Mucosa of descending colon (tissue), 3 donors: ENCODE measurements at places on chromosomes 4 and X.

DNA sequence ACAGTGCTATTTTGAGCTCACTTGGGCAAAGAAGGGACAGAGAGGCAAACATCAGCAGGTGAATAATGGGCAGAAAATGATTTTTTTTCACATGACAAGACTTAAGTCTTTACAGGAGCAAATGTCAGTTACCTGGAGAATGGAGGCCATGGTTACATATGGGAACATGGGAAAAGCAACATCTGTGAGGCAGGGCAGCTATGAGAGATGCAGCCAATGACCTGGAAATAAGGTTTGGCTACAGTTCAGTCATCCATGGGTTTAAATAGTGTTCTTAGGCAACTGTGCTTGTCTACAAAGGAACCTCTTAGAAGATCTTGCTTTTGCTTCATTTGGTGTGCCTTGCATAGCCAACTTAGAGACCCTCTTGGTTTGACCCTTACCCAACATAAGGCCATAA is 490.2 kb upstream of the LCORL start:
- DNase-seq, result no peak

DNA sequence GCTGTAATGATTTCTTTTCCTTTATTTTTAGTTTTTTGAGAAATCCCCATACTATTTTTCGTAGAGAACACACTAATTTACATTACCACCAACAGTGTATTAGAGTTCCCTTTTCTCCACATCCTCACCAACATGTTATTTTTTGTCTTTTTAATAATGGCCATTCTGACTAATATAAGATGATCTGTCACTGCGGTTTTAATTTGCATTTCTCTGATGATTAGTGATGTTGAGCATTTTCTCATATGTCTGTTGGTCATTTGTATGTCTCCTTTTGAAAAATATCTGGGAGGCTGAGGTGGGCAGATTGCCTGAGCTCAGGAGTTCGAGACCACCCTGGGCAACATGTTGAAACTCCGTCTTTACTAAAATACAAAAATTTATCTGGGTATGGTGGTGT is 30.2 kb downstream of the SPINK2 start:
- no peak for DNase-seq

GRCh38 chr4:42817913-42818312 is 74.6 kb upstream of the GRXCR1 start:
- DNase-seq, result no peak

DNA sequence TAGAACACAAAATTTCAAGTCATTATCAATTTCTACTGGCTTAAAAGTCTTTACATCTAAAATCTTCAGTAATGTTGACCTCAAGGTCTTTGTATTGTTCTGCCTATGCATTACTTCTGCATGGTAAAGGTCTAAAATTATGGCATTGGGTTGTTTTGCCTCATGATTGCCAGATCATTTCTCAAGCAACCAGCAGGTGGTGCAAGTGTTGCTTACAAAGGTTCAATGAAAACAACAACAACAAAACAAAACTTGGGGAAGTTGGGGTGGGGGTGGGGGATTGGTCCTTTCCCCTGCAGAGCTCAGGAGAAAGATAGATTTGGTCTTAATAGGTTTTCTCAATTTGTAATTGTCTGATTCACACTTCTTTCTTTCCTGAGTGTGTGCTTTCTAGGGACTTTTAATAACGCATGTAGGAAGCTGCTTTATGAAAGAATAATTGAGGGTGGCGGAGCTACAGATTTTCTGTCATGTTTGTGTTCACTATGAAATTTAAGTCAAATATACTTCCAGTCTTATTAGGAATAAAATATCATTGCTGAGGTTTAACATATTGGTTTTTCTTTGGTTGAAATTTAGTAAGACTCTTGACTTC is 145.1 kb downstream of the COL4A5 start:
- no peak for DNase-seq

DNA sequence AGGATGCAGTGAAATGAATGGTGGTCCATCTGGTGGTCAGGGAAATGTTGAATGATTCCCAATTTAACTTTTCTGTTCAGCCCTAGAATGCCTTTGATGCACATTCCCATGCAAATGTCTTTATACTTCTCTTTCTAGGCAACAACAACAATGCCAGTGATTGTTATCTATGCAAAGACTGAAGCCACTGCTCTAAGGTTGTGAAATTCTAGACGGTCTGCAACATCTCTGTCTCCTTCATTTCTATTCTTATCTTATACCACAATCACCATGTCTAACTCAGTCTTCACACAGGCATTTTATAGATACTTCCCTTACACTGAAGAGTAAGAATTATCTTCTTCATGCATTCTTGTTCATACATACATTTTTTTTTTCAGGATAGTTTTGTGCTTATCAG is 84.5 kb downstream of the HPGD start:
- no peak for DNase-seq

GRCh38 chr4:145423017-145423708 is 58.5 kb upstream of the SMAD1 start:
- DNase-seq, result no peak

- DNase-seq, result no peak
Measured at GRCh38 chr4:159444678-159445077, 341.8 kb downstream of the RAPGEF2 start.

- no peak for DNase-seq
Measured at GRCh38 chr4:122930862-122931261, 8.5 kb upstream of the NUDT6 start.

DNA sequence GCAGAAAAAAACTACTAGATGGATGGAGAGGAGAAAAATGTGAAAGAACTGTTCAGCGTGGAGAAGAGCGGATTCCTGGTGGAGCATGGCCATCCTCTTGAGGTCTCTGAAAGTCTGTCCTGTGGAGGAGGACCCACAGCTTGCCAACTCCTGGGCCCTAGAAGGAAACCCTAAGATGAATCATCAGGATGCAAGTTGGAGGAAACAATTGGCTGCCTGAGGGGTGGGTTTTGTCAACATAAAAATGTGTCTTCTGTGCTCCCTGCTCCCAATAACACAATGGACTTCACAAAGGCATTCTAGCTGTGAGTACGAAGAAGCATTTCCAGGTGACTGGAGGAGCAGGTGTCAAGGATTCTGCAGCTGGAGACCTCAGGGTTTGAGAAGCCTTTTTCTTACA is 37.2 kb downstream of the CNGA2 start:
- DNase-seq, result no peak

- DNase-seq, result no peak
Measured at GRCh38 chr4:67809502-67809901, 55.3 kb upstream of the GNRHR start.

DNA sequence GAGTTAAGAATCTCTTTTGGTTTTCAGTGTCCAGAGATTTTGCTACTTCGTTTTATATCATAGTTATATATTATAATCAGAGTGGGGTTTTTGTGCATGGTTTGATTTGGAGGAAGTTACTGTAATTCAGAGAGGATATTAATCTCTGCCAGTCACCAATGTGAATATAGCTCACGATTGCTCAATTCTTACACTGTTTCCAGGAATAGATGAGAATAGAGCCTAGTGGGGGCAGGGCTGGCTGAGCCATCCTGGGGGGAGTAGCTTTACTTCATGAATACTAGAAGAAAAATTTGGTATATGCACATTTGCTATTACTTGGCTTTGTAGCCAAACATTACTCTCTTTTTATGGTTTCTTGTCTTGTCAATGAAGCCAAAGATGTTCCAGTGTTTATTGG is 60.9 kb upstream of the TRPC3 start:
- DNase-seq, result no peak

- no peak for DNase-seq
Measured at GRCh38 chr4:62328526-62328925, 1128.4 kb downstream of the ADGRL3 start.

- no peak for DNase-seq
Measured at GRCh38 chr4:28481565-28481964, 1620.9 kb downstream of the STIM2 start.

DNA sequence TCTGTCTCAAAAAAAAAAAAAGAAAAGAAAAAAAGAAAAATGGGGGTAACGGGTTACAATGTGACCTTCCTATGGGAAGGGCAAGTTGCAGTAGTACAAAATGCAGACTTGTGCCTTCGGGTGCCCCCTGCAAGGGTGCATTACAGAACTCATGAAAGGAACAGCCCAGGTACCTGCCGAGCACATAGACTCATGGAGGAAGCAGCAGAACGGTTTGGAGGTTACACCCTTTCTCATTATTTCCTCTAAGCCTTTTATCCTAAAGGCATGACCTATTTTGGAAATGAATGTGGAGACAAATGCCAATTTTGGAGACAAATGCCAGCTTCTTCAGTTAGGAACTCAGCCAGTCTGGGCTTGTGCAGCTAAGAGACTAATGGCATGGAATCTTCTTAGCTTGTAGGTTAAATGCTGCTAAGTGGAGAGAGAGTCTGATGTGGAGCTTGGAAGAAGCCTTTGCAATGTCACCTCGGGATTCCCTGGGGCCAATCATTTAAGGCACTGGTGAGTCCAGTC is 44.1 kb upstream of the PRKX start:
- DNase-seq, result no peak

DNA sequence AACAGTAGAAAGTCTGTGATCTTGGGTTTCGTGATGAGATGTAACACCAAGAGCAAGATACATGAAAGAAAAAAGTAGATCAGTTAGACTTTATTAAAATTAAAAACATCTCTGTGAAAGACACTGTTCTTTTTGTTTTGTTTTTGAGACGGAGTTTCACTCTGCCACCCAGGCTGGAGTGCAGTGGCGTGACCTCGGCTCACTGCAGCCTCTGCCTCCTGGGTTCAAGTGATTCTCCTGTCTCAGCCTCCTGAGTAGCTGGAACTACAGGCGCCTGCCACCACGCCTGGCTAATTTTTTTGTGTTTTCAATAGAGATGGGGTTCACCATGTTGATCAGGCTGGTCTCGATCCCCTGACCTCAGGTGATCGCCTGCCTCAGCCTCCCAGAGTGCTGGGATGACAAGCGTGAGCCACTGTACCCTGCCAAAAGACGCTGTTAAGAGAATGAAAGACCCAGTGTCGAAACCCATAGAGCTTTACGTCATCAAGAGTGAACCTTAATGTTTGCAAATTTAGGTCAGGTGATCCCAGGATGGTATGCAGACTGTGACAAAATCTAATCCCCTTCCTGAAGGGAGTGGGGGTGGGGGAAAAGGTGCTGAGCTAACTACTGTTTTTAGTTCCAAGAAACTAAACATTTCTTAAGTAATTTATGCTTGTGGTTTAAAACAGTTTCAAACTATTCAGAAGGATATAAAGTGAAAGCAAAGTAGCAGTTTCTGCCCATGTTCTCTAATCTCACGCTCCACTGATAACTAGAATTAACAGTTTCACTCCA is 8.0 kb downstream of the OFD1 start:
- DNase-seq, result no peak
